Adipocyte (in vitro differentiated cells): ENCODE measurements at places on chromosomes 13 and 19.

DNA sequence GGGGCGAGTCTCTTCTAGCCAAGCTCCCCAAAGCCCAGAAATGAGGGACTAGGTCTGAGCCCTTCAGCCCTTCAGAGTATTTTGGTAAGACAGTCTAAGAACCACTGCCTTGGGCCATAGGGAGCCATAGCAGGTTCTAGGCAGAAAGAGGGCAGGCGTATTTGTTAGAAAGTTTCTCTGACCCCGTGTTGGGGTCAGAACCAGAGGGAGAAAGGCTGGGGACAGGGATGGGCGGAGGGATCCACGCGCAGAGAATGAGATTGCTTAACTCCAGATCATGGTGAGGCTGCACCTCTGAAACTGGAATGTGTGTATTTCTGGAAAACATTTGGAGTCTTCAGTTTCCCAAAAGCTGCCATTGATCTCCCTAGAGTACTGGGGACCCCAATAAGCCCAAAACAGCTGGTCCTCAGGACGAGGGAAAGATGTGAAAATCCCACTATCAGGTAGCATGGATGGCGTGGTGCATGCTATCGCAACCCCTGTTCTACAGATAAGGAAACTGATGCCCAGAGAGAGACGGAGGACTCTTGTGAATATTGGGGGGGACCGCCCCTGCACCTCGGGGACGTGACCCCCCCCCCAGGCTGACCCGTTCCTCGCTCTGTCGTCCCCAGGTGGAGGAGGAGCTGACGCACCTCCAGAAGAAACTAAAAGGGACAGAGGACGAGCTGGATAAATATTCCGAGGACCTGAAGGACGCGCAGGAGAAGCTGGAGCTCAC, 703 bp upstream of the TPM4 start:
- DNase-seq = no peak

DNA sequence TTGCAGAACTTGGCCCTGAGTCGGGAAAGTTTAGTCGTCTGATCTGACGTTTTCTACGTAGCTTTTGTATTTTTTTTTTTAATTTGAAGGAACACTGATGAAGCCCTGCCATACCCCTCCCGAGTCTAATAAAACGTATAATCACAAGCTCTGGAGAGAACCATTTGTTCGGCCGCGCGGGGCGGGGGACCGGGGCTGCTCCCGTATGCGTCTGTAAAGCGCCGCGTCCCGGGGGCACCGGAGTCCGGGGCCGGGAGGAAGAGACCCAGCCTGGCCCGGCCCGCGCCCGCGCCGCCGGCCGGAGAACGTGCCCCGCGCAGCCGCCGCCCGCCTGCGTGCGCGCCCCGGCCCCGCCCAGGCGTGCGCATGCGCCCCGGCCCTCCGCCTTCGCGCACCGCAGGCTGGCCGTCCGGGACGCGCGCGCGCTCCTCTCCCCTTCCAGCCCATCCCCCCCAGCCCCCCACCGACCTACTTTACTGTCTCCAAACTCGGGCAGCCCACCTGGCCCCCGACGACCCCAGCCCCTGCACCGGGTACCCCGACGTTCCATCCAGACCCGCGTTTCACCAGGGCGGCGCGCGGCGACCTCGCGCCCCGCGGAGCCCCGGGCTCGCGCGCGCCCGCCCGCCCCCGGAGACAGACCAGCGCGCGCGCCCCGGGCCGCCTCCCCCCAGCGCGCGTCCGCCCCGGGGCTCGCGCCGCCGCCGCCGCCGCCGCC, 785 bp upstream of the USF2 start:
- peak; percentile 91 for DNase-seq

DNA sequence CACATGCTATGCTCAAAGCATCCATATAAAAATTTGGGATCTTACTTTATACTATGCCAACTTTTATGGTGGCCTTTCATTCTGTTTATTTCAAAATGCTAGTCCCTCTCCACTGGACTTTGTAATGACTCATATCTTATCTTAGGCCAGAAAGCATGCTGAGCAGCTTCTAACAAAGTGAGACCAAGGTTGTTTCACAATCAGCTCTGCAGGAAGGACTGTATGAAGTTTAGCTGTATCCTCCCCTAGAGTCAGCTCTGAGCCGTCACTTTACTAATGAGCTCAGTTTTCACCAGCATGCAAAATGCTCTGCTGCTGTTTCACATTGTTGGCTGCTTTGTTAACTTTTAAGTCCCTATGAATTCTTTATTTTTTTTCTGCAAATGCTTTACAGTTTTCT, 1608.8 kb downstream of the OLFM4 start:
- no peak for DNase-seq

- no peak for DNase-seq
Measured at GRCh38 chr13:70171151-70171550, 62.9 kb upstream of the KLHL1 start.

GRCh38 chr13:44833139-44833538, 156.1 kb downstream of the NUFIP1 start:
- DNase-seq = no peak

DNA sequence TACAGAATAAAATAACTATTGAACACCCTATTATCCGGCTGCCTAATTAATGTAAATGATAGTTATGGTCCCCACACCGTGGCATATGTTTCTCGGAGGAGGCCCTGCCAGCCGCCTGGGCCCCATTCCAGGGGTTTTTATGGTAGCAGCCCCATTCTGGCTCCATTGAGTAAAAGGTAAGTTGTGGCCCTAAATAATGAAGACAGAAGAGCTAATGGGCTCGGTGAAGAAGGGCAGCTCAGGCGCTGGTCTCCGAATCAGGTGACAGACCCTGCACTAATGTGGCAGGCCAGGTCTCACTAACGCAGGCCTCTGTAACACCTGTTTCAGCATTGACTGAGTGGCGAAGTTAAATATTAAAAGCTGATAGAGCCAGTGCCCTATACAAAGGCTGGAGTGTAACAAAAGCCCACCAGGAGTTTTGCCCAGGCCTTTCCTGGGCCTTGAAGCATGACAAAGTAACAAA, 19.1 kb downstream of the POP4 start:
- no peak for DNase-seq

DNA sequence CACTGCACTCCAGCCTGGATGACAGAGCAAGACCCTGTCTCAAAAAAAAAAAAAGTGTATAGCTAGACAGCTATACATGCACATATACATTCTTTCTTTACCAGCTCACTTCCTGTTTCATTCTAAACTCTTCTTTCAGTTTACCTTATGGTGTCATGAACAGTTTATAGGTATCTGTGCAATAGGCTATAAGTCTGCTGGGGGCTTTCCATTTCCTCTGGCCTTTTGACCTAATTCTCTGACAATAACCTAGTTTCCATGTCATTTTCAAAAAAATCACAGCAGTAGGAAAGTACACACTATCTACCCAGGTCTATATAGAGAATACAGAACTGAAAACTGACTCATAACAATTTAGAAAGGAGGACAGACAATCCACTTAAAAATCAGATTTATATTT, 24.4 kb upstream of the URAD start:
- no peak for DNase-seq

DNA sequence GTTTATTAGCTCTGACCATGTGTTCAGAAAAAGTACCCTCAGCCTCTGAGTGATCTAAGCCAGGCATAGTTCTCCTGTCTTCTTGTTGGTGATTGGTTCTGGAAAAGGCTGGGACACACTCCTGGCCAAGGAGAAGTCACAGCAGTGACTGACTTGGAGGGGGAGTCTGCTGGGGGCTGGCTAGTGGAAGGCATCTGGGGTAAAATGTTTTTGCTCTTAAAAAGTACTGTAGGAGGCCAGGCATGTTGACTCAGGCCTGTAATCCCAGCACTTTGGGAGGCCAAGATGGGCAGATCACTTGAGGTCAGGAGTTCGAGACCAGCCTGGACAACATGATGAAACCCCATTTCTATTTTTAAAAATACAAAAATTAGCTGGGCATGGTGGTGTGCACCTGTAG, 21.7 kb downstream of the FAM187B start:
- DNase-seq = no peak

- no peak for DNase-seq
Measured at GRCh38 chr13:48110132-48110868, 15.4 kb upstream of the MED4 start.

DNA sequence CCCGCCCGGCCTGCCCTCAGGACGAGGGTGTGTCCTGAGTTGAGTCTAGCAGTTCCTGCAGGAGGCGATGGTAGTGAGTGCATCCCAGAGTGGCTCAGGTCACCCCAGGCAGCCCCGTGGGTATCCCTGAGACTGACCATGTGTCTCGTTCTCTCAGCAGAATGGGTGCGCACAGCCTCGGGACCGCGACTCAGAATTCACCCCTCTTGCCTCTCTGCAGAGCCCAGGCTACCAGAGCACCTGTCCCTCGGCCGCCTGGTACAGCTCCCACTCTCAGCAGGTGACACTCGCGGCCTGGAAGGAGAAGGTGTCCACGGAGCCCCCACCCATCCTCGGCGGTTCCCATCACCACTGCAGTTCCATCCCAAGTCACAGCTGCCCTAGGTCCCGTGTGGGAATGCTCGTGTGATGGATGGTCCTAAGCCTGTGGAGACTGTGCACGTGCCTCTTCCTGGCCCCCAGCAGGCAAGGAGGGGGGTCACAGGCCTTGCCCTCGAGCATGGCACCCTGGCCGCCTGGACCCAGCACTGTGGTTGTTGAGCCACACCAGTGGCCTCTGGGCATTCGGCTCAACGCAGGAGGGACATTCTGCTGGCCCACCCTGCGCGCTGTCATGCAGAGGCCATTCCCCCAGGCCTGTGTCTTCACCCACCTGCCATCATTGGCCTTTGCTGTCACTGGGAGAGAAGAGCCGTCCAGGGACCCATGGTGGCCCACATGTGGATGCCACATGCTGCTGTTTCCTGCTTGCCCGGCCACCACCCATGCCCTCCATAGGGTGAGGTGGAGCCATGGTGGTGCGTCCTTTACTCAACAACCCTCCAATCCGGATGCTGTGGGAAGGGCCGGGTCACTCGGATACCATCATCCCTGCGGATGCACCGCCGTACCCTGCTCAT, 87.1 kb upstream of the MCF2L start:
- no peak for DNase-seq

- DNase-seq = peak; percentile 53
Measured at GRCh38 chr13:99357131-99357596, 50.0 kb upstream of the GPR183 start.

- DNase-seq = no peak
Measured at GRCh38 chr13:41492432-41493260, 35.3 kb downstream of the RGCC start.

DNA sequence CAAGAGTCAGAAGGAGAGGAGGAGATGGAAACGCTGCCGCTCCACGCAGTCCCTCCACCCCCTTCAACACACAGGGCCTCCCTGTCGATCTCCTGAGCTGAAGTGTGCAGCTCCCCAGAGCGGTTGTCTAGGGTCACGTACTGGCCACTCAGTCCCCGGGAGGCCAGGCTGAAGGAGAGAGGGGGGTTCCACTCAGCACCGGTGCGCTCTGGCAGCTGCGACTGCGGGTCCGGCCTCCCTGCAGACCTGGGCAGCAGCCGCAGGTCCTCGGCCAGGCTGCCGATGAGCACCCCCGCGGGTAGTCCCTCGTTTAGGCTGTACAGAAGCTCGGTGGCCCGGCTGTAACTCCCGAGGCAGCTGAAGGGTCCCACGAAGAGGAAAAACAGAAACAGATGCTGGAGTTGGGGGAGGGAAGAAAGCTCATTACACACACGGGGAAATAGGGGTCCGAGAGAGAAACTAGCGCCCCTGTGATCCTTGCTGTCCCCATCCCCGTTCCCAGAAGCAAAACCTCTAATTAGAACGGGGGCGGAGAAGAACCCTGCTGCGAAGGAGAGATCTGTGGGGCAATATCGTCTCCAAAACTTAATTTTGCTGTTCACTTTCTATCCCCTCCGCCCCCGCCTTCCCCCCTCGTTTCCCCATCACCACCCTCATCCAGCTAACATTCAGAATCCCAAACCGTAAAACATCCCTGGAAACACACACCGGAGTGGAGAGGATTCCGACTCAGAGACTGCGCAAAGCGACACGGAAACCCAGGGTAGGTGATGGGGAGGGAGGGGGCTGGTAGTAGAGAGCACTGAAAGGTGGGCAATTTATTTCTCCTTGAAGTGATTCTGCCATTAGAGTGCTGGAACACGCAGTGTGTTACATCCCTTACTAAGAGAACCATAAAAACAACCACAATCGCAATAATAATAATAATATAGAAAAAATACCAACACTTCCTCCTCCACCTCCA, 1.8 kb downstream of the PCDH20 start:
- DNase-seq = no peak

- DNase-seq = peak; percentile 13
Measured at GRCh38 chr19:44476559-44477408, 23.5 kb downstream of the ZNF180 start.

DNA sequence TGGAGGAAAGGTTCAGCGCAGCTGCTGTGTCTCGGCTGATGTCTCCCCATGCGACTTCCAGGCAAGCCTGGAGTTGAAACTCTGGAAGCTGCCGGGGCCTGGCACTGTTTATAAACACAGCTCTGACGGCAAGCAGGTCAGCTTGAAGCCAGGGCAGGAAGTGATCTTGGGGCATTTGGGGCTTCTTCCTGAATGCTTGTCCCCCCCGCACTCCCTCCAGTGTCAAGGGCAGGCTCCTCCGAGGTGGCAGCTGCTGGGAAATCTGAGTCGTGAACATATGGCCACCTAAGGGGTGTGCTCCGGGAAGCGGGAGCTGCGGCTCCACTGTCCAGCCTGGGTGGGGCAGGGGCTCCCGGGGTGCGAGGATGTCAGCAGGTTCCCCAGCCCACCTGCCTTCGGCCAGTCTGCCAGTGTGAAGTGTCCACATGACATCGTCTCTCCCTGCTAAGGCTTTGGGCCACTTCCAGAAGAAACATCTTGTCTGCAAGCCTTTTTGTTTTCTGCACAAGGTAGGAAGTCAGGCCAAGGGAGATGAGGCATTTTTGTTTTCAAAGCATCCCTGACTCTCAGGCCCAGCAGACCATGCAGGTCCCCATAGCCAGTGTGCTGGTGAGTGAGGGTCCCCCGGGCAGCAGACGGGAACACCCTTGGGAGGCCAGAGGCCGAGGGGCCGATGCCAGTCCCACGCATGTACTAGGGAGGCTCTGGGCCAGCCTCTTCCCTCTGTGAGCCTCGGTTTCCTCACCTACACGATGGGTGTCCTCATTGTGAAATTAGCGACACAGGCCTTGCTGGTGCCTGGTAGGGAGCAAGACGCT, 2.7 kb downstream of the PIAS4 start:
- DNase-seq = no peak

DNA sequence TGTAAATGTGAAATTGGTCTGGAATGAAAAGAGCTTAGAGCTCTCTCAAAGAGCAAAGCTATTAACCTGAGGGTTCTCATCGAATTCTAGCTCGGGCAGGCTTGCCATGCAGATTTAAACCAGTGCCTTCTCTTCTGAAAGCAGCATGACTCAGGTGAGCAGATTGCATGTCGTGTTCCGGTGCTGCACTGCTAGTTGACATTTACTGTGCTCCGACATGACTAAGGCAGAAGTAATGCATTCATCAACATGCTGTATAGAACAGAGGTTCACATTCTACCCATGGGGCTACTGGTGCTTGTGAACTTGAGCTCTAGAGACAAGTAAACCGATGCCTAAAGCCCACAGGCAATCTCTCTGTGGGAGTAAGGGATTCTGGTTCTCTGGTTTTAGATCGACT, 947.7 kb downstream of the EFNB2 start:
- DNase-seq = no peak
